Renal cortex interstitium (tissue), 15 donors: ENCODE measurements at places on chromosomes 13 and 19.
A peak's percentile ranks its signal among the peaks of the same experiment; 100 is the strongest.

GRCh38 chr13:40515702-40516101, 150.7 kb downstream of the FOXO1 start:
- no peak for DNase-seq

DNA sequence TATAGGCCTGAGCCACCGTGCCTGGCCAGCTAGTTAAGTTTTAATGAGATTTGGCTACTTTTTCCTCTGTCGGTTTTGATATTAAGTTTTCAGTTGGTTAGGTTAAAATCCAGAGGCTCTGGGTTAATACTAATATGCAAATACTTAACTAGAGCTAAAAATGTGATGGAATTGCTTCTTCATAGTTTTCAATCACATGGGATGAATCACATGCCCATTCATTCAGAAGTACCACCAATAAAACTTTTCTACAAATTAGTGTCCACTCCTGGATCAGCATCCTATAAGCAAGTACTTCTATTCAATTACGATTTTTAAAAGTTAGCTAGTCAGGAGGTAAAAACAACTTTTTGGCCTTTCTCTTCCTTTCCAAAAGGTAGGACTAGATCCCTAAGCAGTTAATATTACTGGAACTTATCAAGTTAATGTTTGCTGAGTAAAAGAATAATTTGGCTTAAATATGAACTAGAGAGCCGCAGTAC, 4.3 kb downstream of the SLC25A30 start:
- no peak for DNase-seq

DNA sequence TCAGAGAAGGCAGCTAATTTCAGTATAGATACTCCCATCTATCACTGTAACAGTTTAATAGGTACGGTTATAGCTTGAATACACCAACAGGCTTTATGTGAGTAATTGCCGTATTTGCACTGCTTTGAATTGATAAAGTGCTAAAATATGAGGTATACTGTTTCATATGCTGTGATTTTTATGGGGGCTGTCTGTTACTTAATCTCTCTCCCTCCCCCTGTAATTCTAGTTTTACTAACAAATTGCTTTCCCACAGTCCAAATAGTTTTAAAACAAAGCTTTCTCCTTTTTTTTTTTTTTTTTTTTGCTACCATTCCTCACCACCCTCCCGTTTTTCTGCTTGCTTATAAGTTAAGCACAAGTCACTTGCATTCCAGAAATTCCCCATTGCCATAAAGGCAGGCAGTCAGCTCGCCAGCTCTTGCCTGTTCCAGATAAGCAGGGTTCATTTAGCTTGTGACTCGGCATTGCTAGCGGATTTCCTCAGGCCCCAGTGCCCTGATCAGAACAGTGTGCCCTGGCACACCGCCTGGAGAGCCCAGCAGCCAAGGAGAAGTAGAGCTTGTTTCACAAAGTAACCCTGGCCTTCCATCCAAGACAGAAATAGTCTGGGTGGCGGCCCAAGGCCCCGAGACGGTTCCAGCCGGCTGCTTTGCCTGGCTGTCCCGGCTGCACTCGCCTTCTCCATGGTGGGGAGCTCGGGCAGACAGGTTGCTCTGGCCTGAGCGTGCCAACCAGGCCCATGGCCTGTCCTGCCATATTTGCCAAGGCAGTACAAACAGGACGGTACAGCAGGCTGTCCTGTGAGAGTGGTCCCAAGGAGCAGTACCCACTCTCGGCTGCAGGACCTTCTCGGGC, 43.5 kb upstream of the NPAS1 start:
- DNase-seq = peak; percentile 45

- DNase-seq = no peak
These were observed 8.9 kb downstream of the TSHZ3 start for GRCh38 chr19:31340042-31341025.
